ENCODE measurements at places on chromosomes 7 and 10. TPM values are rescaled to one million over a fixed set of nuclear protein-coding genes. Genes with fewer than 3 reads are reported as not detected.

Gene C10orf53
- total RNA-seq: not detected

Gene GDF2
- not detected for total RNA-seq

Gene ZFAND4
- 4.7 TPM for total RNA-seq

Gene OR2A12
- total RNA-seq: not detected

Gene MOGAT3
- total RNA-seq: not detected

Gene SORCS3
- 0.70 TPM for total RNA-seq

Gene CCDC126
- 18.7 TPM for total RNA-seq

Gene C10orf143
- not detected for total RNA-seq

Gene AGAP5
- total RNA-seq: 3.4 TPM

Gene GFRA1
- 112 TPM for total RNA-seq

GRCh38 chr10:17220652-17221100, 7.4 kb upstream of the VIM start:
- peak; percentile 54 for DNase-seq

GRCh38 chr10:11058965-11059364, 41.3 kb downstream of the CELF2 start:
- peak; percentile 74 for DNase-seq

DNA sequence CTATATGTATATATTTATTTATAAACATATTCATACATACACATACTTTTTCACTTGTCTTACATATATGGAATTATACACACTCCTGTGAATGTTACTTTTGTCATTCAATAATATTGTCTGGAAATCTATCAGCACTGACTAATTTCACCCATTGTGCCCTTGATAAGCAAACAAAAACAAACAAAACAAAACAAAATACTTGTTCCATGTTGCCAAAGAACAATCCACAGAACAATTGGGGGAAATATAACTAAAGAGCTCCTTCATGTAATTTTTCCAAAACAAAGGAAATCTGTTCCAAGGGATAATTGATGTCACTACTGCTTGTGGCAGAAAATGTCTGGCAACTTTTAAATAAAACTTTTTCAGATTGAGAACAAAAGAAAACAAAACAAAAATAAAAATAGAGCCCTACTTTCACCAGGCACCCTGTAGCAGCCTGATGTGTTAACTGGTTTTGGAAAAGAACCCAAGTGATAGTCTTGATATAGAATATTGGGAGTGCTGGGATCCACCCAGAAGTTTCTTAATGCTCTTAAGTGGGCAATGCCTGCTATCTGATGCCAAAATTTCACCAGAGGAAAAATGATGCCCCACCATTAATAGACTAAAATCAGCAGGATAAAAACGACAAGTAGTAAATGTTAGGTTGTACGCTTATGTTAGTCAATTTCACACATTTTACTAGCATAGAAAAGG, 34.0 kb upstream of the CCDC7 start:
- DNase-seq: no peak

GRCh38 chr10:47029181-47030009, 118.2 kb downstream of the PTPN20 start:
- DNase-seq: no peak

GRCh38 chr10:128808921-128809440, 658.1 kb upstream of the MGMT start:
- DNase-seq: no peak

DNA sequence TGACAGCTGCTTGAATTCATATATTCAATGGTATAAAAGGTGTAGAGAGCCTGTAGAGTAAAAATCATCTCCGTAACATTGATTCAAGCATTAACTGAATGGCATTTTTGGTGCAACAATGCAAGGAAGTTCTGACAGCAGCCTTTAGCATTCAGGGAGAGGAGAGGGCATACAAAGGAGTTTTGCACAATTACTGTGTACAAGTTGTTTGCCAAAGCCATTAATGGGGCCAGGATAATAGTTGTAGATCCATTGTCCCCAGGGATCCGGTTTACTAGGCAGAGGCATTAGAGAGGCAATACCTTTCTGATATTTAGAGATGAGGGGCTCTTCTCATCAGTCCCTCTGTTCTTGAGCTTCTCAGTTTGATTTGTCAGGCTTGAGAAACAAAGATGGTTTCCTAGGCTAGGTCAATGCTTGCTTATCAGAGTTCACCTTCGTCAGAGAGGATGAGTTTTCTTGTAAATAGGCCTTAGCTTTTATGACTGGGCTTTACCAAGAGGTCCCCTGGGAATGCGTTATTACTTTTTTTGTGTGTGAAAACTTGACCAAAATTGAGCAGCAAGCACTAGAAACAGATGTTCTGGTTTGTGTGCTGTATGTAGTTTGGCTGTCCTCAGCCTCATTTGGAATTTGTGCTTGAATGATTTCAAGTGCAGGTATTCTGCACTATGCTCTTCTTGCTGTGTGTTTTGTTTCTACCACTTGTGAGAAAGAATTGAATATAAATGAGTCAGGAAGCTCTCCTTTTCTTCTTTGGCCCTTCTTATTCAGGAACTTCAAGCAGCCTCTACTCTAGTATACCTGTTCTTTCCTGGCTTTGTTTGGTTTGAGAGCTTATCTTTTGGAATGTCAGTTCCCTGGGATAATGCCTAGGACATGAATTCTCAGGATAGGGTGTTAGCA, 32.0 kb downstream of the SND1 start:
- no peak for DNase-seq

- no peak for DNase-seq
Observed at GRCh38 chr7:27427416-27427815, 184.8 kb downstream of the EVX1 start.

- DNase-seq: no peak
Observed at GRCh38 chr7:124201768-124202349, 169.0 kb upstream of the TMEM229A start.

- peak; percentile 99 for DNase-seq
Observed at GRCh38 chr10:97574374-97575126, 2.0 kb downstream of the ANKRD2 start.

GRCh38 chr7:131183611-131184119, 144.0 kb upstream of the MKLN1 start:
- DNase-seq: no peak
